ENCODE measurements at places on chromosomes 5 and 9.

GRCh38 chr5:55289808-55290207 lies 17.7 kb downstream of the DHX29 start:
- no peak for DNase-seq

DNA sequence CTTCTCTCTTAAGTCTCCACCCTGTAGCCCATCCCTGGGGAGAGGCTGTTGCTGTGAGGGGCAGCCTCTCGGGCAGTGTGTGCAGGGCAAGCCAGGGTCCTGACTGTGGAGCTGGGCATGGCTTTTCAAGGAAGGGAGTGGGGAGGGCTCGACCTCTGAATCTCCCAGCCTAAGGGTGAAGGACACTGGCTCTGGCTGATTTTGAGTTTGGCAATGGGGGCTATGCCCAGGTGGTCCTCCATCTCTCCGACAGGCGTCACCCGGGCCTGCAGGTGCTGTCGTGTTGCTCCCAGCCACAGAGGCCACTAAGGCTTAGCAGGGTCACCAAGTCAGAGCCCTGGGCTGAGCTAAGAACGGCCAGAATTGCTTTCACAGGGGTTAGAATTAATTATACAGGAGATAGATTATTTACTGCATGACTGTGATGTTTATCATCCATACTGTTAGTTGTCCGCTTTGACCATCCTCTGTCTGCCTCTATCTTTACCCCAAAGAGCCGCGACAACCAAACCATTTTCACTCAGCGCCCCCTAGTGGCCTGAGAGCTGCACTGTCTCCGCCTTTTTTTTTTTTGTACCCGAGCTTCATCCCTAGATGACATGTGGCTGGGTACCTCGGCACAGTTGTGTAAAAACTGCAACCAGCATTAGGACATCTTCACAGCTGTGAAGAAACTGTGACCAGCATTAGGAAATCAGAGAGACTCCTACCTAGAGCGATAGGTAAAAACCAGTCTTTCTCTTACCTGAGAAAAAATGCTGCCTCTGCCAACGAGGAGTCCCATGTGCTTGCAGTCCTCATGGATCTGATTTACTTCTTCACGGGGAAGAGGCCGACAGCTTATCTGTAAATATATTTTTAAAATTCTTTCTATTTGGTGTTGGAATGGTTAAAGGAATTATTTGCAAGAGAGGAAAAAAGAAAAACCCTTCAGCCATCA lies 44.5 kb downstream of the AGXT2 start:
- DNase-seq = peak; percentile 43

DNA sequence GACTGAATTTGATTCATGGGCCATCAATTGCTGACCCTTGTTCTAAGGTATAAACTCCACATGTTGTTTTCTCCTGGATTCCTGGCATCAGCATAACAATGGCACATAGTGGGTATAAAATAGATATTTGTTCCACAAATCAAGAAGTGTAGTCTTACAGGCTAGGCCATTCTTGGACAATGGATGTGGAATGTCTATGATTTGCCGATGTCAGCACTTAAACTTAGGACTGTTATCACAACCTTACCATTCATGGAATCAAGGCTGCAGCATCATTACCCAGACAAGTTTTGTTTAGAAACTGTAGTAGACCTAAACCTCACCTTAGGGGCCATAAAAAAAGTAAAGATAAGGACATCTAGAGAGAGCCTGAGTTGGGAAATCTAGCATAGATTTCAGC lies 680.0 kb downstream of the BRINP1 start:
- no peak for DNase-seq

DNA sequence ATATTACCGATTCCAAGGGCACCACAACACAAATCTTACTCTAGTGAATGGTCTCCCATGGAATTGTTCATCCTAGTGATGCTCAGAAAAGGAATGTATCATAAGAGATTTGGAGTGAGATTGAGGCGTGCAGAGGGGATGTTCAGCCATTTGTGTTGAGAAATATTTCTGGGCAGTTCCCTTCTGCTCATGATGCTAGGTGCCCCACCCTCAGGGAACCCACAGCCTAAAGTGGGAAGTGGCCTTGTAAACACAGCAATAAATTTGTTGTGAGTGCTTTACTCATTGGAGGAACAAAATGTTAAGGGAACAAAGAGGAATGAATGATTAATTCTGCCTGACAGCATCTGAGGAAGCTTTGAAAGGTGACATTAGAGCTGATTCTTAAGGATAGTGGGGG lies 129.9 kb downstream of the TLE4 start:
- DNase-seq = no peak

DNA sequence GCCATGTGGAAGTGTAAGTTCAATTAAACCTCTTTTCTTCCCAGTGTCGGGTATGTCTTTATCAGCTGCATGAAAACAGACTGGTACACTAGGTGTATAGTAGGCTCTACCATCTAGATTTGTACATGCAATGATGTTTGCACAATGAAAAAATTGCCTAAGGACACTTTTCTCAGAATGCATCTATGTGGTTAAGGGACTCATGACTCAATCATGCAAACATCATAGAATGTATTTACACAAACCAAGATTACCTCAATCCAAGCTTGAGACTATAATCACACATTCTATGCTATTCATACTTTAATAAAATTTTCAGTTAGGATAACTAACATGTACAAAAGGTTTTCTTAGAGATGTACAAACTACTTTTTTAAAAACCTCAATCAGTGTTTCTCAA lies 1164.5 kb downstream of the CDH12 start:
- DNase-seq = no peak

DNA sequence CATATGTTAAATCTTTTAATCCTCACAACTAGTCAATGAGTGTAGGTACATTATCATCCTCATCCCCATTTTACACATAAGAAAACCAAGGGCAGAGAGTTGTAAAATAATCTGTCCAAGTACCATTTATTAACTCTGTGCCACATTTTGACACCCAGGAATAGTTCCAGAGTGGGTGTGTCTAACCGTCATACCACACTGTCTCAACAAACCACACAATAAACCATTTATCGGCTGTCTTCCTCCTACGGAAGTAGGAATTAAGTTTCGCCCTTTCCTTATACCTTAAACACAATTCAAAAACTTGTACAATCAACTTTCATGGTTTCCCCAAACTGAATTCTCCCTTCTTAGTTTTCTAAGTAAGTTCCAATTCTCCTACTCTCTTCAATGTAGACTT lies 11.4 kb downstream of the AP3B1 start:
- no peak for DNase-seq

GRCh38 chr5:170200876-170201275 lies 31.9 kb upstream of the C5orf58 start:
- DNase-seq = no peak

GRCh38 chr9:72894342-72894741 lies 58.5 kb downstream of the ALDH1A1 start:
- no peak for DNase-seq

Measured in NCI-H1436 (cell line).